ENCODE measurements at places on chromosomes 4 and X.

GRCh38 chr4:93147524-93148212 is 680.9 kb upstream of the ATOH1 start:
- DNase-seq: peak; percentile 79

- DNase-seq: no peak
These were observed 145.4 kb downstream of the REELD1 start for GRCh38 chr4:146359771-146360170.

- DNase-seq: no peak
These were observed 1051.4 kb upstream of the PRKX start for GRCh38 chrX:4764888-4765287.

GRCh38 chrX:29376584-29376983 is 789.3 kb downstream of the IL1RAPL1 start:
- DNase-seq: no peak

- no peak for DNase-seq
These were observed 268 bp upstream of the PRRG1 start for GRCh38 chrX:37348971-37349220.

DNA sequence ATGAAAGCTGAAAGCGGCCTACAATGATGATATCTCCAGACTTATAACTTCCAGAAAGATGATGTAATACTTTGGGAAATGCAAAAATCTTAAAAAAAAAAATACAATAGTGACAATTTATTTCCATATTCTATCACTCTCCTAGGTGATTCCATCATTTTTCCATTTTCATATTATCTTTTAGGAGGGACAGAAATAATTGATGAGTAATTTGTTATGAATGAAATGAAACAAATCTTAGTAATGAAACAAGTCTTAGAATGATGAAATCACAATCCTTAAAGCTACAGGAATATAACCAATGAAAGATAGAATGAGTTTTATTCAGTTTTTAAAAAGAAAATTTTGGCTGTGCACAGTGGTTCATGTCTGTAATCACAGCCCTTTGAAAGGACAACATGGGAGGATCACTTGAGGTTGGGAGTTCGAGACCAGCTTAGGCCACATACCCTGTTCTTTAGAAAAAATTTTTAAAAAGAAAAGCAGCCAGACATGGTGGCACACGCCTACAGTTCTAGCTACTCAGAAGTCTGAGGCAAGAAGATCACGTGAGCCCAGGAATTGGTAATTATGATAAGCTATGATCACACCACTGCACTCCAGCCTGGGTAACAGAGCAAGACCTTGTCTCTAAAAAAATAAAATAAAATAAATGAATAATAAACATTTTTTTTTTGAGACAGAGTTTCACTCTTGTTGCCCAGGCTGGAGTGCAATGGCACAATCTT is 21.7 kb downstream of the CLOCK start:
- no peak for DNase-seq

DNA sequence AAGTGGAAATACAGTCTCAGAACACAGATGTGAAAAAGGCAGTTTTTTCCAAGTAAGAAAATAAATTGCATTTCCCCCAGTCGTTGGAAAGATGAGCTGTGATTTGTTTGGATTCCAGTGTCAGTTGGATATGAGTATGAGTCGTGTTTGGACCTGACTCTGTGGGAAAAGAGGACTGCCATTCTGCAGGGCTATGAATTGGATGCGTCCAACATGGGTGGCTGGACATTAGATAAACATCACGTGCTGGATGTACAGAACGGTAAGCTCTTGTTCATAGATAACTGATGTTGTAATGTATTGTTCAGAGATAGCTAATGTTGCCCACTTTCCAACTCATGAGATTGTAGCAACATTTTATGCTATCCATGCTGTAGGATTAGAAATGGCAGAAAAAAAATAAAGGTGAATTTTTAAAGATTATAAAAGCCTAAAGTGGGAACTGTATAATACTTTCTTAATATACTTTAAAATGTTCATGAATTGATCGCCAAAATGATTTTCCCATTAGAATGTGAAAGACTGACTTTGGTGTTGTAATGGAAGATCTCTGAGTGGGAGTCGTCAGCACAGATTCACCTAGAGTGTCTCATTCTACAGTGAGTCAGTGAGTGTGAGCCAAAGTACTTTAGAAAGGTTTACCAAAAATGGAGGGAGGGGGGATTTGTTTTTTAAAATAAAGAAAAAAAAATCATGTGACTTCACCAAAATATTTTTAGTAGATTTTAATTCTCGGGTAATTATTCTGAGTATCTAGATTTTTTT is 178.7 kb downstream of the DCTD start:
- no peak for DNase-seq

- DNase-seq: no peak
These were observed 35.0 kb downstream of the NPY5R start for GRCh38 chr4:163378661-163379060.
